Hematopoietic multipotent progenitor cell treated with erythropoietin and hydrocortisone succinate and interleukin-3 and kit ligand, for 15 days (in vitro differentiated cells): ENCODE measurements at places on chromosomes 12 and 14.
A peak's percentile ranks its signal among the peaks of the same experiment; 100 is the strongest.

DNA sequence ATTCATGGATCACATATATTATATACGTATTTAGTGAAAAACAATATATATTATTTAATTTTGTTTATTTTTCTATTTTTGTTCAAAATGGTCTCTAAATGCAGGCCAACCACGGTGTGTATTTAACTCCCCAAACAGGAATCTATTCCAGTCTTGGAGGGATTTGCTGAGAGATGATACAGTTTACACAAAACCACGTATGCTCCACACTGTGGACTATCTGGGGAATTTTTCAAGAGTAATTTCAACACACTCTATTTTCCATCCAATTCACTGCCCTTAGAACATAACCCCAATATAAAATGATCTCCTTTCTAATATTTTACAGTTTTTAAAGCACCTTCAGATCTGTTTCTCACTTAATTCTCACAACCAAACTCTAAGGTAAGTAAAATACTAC, 15.3 kb downstream of the EML1 start:
- no peak for DNase-seq

DNA sequence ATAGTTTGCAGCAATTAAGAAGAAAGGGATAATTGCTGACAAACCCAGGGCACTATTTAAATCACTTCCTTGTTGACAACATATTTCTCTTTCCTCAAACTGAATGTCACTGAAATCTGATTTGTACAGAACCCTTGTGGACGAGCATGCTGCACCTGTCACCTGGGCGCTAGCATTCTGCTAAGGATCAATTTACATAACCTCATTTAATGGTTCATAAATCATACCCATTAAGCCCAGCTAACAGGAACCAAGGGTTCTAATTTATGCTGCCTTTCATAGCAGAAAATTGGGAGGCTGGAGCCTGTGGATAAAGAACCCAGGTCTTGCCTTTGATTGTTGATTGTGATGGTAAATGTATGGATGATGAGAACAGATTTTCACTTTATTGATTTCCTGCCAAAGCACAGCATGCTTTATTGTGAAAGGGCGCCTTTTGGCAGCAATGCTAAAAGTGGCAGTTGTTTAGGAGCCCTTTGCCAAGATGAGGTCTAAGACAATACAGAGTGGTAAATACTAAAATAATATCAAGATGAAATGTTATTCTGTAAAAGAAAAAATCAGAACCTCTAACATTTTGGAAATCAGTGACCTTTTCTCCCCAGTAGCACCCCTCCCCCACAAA, 95.4 kb downstream of the NKX2-1 start:
- no peak for DNase-seq

DNA sequence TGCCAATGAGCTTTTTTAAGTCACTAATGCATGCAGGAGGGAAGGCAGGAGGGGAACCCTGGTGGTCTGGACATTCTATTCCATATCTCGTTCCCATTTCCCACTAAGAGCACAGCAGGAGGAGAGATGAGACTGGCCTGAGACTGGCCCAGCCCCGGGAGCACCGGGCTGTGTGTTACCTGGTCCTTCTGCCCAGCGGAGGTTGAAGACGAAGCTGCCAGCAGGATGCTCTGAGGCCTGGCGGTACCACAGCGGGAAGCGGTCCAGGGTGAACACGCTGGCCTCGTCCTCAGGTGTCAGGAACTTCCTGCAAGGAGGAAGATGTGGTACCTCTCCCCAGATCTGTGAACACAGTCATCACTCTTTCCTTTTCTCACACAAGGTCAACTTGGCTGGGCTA, 23.9 kb downstream of the LRTM2 start:
- no peak for DNase-seq

DNA sequence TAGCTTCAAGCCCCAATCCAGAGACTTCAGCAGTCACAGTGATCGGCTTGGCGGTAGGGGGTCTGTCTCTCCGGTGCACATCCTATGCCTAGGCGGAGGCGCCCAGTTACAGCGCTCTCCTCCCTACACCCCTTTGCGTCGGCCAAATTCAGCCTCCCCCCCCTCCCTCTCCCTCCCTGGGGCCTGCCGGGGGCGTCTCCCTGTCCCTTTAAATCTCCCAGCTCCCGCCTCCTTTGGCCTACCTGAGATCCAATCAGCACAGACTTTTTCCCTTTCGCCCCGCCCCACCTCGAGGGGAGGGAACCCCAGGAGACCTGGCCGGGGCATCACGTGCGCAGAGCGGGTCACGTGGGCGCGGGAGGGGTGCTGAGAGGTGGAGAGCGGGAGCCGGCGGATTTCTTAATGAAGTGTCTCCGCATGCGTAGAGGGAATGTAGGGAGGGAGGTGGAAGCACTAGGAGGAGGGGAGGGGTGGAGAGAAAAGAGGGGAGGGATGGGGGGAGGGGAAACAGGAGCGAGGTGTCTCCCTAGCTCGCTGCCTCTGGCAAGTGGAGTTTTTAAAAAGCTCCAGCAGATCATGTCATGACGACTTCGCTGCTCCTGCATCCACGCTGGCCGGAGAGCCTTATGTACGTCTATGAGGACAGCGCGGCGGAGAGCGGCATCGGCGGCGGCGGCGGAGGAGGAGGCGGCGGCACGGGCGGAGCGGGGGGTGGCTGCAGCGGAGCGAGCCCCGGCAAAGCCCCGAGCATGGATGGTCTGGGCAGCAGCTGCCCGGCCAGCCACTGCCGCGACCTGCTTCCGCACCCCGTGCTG, at the start of gene HOXC13:
Gene HOXC13 (plus strand): TSS at position 506 of the 815 bp plus-strand sequence. CDS start 76 bp downstream, at position 582.
- DNase-seq: peak; percentile 6

DNA sequence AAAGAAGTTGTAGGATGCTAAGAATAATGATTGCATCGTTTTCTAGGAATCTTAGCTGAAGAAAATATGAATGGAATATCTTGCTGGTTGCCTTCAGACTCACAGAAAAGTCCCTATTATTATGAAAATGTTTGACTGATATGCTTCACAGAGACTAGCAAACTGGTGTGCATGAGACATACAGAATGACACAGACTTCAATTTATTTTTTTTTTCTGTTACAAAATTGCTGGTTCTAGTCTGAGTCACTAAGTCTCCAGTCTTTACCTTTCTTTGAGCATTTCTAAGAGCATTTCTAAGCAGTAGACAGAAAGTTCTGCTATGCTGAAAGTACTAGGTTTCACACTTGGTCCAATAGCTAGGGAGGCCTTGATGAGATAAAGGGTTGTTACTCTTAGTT, 377.6 kb upstream of the ATP2B1 start:
- no peak for DNase-seq

GRCh38 chr12:31117203-31118011, 43.7 kb downstream of the DDX11 start:
- peak; percentile 37 for DNase-seq

GRCh38 chr14:88007608-88008007, 2.7 kb downstream of the GPR65 start:
- DNase-seq: no peak

DNA sequence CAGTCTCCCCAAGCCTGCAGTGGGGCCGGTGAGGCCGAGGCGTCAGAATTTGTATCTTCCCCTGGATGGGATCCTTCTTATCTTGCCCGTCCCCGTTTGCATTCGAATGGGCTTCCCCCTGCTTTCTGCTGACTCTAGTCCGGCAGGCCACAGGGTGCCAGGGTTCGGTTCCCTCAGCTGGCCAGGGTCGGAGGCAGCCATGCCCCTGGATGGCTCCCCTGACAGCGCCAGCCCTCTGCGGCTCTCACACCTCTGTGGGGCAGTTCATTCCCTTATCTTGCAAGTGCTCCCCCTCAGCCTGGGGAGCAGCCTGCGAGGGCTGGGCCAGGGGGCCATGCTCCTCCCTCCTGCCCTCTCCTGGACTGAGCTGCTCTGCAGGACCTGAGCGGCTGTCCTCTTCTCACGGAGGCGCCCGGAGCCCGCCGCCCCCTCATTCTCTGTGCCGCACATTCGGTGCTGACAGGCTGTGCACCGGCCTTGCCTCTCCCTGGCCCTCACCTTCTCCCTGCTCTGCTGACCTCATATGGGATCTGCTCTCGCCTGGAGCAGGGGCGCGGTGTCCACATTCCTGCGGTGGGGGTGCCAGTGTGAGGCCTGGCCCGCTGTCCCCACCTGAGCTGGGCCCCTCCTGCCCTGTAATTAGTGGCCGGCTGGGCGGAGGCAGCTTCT, 32.8 kb downstream of the KIF26A start:
- DNase-seq: no peak

GRCh38 chr14:24037658-24038037, 14.2 kb upstream of the CARMIL3 start:
- DNase-seq: no peak

DNA sequence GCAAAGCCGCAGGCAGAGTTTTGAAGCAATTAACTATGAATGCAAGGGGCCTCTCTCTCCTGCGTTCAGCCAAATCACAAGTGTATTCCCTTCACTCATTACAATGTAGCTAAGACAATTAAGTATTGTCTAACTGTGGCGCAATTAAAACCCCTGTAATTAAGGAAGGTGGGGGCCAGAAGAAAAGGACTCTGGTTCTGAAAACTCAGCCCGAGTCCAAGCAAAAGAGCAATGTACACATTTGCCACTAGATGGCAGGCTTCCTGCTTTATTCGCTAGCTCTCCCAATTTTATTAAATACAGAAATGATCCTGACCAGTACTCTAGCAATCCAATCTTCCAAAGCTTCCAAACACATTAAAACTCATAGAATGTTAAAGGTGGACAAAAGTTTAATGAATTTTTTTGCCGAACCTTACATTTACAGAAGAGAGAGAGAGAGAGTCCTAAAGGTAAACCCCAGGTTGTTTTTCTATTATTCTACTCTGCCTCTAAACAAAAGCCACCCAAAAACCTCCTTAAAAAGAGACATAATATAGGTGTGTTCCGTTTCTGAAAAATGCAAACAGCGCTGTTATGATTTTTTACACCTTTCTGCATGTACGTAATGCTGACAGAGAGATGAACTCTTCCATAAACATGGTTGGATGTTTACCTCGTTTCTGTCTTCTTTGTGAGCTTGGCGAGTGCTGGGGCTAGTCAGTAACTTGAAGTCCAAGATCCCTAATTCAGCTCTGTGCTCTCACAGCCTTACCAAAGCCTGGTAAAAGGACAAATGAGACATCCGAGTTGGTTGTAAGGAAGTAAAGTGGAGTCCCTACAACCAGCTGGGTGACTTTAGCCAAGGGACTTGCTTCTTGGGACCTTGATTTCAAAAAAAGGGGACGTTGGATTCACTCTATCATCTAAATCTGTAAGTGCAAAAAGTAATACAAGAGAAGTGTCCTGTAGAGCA, 50.9 kb upstream of the VASH1 start:
- DNase-seq: peak; percentile 65
